ENCODE measurements at places on chromosomes 3 and 15. TPM values are rescaled to one million over a fixed set of nuclear protein-coding genes. Genes with fewer than 3 reads are reported as not detected.

SLC6A1 gene
- 3.2 TPM for total RNA-seq

CELF6 gene
- 1.5 TPM for total RNA-seq

DNA sequence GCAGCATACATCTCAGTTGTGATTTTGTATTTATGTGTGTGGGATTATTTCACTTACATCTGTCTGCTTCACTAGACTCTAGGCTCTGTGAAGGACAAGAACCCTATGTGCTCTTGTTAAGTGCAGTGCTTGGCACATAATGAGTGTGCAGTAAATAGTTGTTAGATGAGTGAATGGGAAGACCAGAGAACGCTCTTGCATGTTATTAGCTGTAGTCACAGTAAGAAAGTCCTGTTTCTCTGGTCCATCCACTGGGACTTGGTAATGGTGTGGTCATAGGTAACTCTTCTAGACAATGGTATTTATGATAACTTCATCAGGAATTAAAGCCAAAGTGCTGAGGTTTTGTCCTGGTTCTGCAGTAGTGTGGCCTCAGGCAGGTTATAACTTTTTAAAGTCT lies 1.4 kb upstream of the AQP9 start:
- no peak for DNase-seq

DNA sequence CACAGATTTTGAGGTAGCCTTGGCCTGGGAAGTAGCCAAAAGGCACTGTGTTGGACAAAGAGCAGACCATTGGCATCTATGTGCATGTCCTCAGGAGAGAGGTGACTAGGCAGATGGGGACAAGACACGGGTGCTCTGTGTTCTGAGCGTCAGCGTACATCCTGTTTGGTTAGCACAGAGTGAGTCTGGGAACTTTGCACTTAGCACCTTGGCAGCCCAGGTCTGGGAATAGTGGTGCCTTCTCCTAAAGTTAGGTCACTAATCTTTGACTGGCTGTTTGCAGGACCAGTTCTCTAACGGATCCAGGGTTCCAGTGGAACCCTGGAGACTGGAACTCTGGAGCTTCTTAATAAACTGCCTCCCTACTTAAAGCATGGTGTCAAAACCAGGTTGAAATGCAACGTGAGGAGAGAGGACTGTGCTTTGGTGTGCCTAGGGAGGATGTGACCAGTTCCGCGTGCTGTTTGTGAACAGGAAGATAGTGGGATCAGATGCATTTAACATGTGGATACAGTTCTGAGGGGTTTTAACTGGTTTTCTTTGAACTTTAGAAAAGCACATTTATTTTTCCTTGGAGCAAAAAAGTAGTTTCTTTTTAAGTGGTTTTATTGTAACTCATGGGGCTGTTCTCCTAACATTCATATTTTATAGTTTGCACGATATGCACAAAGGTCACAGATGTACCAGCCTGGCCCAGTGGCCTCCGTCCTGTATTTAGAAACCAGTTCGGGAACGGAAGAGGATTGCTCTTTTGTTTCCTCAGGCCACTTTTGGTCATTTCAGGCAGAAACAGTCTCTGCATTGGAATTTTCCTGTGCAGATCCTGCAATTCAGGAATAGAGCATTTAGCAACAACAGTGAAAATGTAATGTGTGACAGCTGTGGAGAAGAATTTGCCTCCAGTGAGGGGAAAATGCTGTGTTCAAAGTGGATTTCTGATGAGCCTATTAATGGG lies 48.8 kb downstream of the ABHD2 start:
- no peak for DNase-seq

DNA sequence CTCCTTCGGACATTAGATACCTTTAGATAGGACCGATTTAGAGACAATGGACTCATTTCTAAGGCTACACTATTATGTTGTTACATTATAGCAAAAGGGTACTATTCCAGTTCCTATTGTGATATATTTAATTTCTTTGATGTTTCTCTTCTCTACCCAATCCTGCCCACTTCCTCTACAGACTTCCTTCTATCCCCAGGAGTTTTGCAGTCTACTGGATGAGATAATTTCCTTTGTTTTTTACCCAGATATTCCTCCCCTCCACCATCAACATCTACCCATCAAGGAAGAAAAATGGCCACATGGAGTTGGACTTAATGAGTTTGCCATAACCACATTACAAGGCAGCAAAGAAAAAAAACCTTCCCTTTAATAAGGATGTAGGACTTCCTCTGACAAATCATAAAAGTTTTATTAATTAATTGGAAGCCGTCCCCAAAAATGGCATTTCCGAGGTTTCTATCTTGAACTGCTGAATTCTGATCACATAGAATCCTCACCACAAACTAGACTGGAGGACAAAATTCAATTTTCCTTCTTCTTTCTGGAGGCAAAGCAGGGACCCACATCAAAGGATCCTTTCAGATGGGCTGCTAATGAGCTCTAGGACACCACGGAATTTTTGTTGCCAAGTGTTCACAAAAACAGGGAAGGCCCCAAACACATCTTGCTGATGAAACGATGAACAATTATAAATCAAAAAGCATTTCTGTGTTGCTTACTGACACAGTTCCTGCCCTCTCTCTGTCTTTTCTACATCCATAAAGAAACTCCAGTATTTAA lies 33.4 kb downstream of the FRMD4B start:
- no peak for DNase-seq

GRCh38 chr3:50179710-50180109 lies 11.7 kb upstream of the GNAT1 start:
- no peak for DNase-seq

Data from urinary bladder (tissue), 4 donors.